ENCODE measurements at places on chromosomes 7 and 10.

DNA sequence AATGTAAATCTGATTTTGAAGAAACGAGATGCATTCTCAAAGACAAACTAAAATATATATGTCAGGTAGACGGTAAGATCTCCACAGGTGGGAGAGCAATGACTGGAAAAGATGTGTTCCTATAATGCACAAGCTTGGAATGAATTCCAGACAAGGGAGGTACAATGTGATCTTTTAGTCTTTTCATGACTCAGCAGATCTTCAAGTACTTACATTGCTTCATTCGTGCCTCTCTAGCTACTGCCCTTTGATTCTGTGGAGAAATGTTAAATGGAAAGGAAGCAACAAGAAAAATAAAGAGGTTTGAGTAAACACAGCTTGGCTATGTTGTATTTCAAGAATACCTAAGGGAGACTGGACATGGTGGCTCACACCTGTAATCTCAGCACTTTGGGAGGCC is 106.6 kb downstream of the GAD2 start:
- DNase-seq: no peak

DNA sequence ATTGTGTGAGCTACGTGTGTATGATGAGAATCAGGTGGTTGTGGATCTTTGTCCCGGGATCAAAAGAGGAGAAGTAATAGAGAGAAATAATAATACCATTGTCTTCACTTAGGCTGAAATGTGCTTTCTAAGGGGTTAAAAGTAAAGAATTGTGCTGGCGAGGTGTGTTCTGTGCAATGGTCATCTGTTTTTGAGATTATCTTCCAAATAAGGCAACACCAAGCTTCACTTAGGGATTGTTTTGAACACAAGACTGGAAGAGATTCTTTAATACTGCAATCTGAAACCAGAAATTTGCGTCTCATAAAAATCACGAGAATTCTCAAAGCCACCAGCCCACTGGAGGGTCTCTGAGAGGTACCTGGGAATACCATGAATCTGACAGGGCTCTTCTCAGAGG is 84.2 kb downstream of the ARID5B start:
- no peak for DNase-seq

- DNase-seq: no peak
Observed at GRCh38 chr7:131166066-131166465, 161.6 kb upstream of the MKLN1 start.

DNA sequence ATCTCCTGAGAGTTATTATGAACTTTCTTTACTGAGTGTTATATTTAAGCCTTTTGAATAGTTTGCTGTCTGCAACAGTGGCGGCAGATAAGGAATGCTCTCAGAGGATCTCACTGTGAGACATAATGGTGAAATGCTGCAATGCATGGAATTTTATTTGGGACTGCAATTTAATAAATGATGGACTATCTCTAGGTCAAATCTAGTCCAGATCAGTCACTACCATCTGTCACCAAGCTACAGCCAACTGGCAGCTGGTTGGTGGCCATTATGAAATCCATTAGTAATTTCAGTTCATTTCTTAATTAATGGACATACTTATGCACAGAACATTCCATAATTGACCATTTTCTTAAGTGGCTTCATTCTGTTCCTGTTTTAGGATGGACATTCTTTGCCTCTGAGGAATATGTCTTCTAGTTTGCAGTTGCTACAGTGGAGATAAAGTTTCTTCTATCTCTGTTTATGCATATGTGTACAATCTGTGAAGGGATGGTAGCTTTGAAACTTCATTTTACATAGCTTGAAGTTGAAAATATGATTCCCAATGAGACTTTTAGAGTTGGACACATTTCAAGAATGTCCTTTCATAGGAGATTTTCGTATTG is 586.6 kb downstream of the SUGCT start:
- no peak for DNase-seq

DNA sequence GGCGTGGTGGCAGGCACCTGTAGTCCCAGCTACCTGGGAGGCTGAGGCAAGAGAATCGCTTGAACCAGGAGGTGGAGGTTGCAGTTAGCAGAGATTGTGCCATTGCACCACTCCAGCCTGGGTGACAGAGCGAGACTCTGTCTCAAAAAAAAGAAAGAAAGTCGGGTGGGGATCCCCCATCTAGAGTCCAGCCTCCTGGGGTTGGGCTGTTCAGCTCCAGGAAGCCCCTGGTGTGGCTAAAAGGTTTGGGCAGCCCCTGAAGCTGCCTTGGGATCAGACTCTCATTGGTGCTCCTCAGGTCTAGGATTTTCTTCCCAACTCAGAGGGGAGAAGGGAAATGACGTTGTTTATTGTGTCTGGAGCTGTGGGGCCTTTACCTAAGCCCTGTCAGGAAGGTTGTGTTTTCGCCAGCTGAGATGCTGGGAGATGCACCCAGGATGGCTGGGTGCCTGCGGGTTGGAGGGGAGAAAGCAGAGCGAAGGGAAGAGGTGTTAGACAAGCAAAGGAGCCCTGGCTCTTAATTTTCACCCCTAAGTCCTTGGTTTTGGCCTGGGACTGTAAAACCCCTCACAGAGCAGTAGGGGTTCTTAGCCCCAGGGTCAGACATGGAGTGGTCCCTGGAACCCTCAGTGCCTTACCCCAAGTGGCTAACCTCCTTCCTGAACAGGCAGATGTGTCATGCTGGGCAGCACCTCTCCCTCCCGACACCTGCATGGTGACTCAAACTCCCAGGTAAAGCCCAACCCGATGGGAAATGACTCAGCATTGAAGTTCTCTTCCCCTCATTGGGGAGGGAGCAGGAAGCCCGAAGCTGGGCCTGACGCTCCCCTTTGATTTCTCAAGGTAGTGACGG is 21.1 kb downstream of the PLAU start:
- no peak for DNase-seq

DNA sequence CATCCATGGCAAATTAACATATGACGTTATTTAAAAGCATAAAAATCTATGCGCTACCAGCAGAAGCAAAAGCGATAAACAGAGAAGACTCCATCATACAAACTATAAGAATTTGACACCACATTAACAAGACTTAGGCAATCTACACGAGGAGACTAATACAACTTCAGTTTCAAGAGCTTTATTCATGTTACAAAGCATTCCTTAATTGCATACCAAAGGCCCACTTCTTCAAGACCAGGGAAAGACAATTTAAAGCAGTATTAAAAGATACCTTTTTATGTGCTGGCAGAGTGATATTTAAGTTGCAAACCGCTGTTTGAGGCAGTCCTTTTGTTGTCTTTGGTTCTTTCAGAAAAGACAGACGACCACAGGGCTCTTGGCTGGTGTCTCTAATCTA is 176.0 kb upstream of the CCDC6 start:
- no peak for DNase-seq

GRCh38 chr10:127534496-127534895 is 14.6 kb upstream of the NPS start:
- no peak for DNase-seq

DNA sequence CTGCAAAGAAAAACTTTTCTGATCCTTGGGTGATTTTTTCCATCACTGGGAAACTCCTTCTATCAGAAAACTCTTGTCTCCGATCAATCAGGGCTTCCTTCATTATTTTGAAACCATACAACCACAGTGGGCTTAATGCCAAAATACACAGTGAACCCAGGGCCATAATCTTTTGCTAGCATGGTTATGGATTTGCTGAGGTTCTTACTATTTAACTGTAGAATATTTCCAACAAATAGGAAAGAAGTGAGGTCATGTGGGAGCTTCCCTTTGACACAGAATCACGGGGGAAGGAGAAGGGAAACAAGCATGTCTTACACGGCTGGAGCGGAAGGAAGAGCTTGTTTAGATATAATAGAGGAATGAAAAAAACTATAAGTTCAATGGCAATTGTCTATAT is 1241.7 kb downstream of the REEP3 start:
- DNase-seq: no peak

GRCh38 chr7:41869091-41869490 is 166.2 kb upstream of the INHBA start:
- DNase-seq: no peak

GRCh38 chr7:30087371-30087770 is 47.4 kb upstream of the MTURN start:
- no peak for DNase-seq

GRCh38 chr10:489330-489729 is 200.1 kb downstream of the DIP2C start:
- no peak for DNase-seq

DNA sequence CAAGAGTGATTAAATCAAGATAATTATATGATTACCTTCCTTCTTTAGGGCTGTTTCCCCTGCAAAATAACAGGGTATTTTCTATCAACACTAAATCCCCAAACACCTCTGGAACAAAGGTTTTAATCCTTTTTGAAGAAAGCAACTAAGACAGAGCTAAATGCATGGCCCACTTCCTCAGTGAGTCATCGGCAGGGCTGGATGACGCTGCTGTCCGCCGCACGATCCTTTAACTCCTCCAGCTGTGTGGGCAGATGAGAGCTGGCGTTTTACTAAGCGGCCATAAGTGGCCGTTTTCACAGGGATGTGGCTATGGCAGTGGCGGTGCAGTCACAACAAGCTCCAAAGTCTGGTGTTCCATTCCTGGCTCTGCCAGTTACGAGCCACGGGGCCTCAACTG is 76.0 kb upstream of the C1QL3 start:
- no peak for DNase-seq

GRCh38 chr7:41529831-41530230 is 173.1 kb downstream of the INHBA start:
- no peak for DNase-seq

GRCh38 chr7:28362812-28363211 is 49.5 kb upstream of the CREB5 start:
- no peak for DNase-seq

DNA sequence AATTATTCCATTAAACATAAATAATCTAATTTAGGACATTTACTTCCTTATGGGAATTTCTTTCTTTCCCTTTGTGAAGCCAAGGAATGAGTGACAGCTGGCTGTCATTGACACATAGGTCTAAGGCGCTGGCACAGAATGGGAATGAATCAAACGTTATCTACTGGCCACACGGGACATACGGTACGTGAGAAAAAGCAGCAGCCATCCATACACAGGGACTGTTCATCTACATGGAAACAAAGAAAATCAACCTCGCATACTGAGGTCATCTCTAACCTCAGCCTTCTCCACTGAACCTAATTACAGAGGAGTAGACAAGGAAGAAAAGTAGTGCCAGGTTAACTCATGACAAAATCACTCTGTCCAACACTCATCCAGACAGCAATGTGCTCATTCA is 126.3 kb upstream of the PTN start:
- no peak for DNase-seq

DNA sequence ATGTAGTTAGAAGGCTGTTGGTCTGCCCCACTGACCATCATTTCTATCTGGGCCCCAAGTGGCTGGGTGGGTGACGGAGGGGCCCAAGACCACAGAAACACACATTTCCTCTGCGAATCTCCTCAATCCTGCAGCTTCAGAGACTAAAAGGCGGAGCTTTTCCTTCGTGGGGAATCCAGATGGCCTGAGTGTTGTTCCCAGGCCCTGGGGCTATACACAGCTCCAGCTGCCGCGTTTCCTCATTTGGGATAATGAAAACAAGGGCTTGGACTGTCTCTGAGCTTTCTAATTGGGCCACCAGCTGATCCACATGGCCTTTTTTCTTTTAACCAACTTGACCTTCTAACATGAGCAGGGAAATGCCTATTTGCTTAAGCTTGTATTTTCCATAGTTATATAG is 339.9 kb downstream of the CXCL12 start:
- DNase-seq: no peak

DNA sequence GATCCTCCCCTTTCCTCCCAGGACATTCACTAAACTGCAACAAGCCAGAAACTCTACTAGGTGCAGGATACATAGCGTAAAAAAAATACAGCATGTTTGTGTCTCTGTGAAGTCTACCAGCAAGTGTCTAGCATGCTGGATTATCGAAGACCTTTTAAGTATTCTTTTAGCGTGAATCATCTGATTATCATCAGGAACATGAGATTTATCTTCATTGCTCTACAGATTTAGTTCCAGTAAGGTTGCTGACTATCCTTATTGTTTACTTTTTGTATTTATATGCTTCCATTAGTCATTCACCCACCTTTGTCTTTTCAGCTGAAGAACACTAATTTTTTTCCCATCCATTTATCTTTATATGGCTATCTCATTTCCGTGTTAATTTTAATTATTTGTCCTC is 62.8 kb downstream of the PDZD8 start:
- no peak for DNase-seq

DNA sequence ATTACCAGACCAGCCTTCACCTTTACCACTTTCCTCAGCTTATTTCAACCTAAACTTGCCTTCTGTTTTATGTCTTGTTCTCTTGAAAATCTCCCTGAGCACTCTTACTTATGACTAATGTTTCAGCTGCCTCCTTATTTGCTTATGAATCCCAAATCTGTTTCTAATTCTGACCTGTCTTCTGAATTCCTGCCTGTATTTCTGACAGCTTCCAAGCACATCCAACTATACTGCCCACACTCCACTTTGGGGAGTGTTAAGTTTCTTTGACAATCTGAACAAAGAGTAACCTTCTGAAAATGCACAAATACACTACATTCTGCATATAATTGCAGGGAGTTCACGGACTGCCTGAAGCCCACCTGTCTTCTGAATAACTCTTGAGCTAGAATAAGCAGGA is 48.7 kb downstream of the ARMC3 start:
- no peak for DNase-seq

DNA sequence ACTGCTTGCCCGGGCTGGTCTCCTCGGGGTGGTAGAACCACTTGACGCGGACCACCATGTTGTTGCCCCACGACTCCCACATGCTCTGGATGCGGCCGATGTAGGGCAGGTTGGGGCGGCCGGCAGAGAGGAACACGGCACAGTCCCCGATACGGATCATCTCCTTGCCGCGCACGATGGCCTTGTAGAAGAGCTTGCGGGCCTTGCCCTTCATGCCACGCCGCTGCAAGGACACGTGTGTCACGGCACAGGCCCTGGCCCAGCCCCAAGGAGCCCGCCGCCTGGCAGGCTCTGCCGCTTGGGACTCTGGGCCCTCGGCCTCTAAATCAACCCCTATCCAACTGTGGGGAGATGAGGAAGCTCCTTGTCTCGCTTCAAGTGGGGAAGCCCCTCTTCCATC is 26.4 kb downstream of the SLC29A4 start:
- no peak for DNase-seq

- DNase-seq: no peak
Observed at GRCh38 chr7:43553999-43554398, 28.9 kb upstream of the STK17A start.

- DNase-seq: no peak
Observed at GRCh38 chr7:85224171-85224570, 37.3 kb upstream of the SEMA3D start.

DNA sequence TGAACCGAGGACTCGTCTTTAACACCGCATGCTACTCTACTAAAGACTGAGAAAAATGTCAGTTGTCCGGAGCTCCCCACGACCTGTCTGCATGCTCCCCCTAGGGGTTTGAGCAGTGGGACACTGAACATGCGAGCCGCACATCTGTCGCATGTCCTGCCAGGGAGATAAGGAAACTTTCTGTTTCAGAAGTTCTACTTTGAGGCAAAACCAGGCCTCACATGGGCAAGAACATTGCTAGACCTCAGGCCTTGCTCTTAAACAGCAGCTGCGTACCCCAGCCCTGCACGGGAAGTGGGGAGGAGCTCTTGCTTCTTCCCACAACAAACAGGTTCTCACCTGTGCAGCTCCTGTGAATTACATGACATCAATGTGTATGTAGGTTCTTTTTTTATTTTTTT is 30.3 kb upstream of the HERPUD2 start:
- DNase-seq: no peak

- no peak for DNase-seq
Observed at GRCh38 chr10:61047081-61047480, 103.1 kb upstream of the RHOBTB1 start.

All from NCI-H1092 (cell line).